ENCODE measurements at places on chromosomes 16 and 17.

GRCh38 chr16:28977703-28978662 lies 3.4 kb downstream of the SPNS1 start:
- no peak for DNase-seq

- no peak for DNase-seq
Measured at GRCh38 chr16:3058139-3059030, 7.1 kb upstream of the IL32 start.

GRCh38 chr16:77068402-77068801 lies 122.6 kb upstream of the MON1B start:
- no peak for DNase-seq

- no peak for DNase-seq
Measured at GRCh38 chr17:57372156-57372555, 115.8 kb downstream of the MSI2 start.

Measured in stimulated activated CD4-positive, alpha-beta T cell treated with anti-CD3 and anti-CD28 coated beads, TNF-alpha, amount 100 ng/mL, for 24 hours (primary cell).